ENCODE measurements at places on chromosomes 12 and 14. TPM values are rescaled to one million over a fixed set of nuclear protein-coding genes. Genes with fewer than 3 reads are reported as not detected.
A peak's percentile ranks its signal among the peaks of the same experiment; 100 is the strongest.

OR4E2 gene
- total RNA-seq, result not detected

KRT74 gene
- not detected for total RNA-seq

GAS2L3 gene
- total RNA-seq, result 3.5 TPM

GPR65 gene
- total RNA-seq, result 21.9 TPM

SERPINA6 gene
- total RNA-seq, result not detected

DDX23 gene
- total RNA-seq, result 154 TPM

PTPRR gene
- not detected for total RNA-seq

UNC79 gene
- total RNA-seq, result not detected

DNA sequence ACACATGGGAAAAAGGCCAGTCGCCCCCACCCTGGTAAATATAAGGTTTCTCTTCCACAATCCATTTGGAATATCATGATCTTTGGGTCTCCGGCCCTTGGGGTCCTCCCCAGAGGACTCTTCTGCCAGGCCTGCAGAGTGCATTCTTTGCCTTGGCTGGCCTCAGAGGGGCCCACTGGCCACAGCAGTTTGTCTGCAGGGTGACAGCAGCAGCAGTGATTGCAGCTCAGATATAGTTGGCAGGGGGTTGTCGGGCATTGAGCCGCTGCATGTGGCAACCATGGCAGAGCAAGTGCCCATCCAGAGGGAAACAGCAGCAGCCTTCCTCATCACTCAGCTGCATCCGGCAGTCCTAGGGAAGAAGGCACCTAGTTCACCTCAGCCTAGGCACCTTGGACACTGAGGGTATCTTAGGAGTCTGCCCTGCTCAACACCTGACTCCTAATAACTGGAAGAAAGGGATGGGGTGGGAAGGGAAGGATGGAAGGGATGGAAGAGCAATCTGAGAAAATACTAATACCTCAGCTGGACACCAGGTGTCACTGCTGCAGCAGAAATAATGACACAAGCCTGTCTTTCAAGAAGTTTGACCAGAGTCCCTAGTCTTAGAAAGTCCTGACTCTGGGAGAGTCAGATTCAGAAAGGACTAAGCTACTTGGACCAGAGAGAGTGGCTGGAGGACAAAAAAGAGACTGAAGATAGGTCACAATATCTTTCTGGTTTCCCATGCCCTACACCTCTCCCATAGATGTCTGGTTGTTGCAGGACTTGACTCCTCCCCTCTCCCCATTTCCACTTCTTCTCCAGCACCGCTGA is 8.9 kb downstream of the AJUBA start:
- peaks cover 7% of the 10 kb centered on the region for H3K27me3 ChIP-seq
- H3K4me3 ChIP-seq, result no peak overlapping the region
- DNase-seq, result peak; percentile 55
- no peak overlapping the region for H3K27ac ChIP-seq
- no peaks in the 10 kb centered on the region for H3K4me1 ChIP-seq

DNA sequence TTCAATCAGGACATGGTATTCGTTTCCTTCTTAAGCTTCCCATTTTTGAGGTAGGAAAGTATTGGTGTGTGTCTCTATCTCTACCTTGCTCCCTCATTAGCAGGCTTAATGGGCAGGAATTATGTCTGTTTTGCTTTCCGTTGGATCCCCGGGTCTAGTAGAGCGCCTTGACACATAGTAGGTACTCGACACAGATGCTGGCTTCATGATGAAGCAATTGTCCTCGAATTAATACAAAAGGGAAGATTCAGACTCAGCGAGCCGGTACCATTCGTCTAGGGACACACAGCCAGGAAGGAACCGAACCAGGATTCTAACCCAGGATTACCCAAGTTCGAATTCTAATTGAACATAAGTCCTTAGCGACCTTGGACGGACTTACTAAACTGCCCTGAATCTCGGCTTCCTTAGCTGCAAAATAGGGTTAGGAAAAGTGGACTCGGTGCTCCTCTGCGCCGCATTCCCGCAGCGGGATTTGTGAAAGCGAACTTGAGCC is 496 bp upstream of the ISCU start:
- H3K27me3 ChIP-seq, result no peaks in the 10 kb centered on the region
- peak overlapping the region; percentile 100 for H3K27ac ChIP-seq
- peak overlapping the region; percentile 100 for H3K4me3 ChIP-seq
- H3K36me3 ChIP-seq, result peaks cover 44% of the 10 kb centered on the region
- no peak for DNase-seq
- H3K4me1 ChIP-seq, result peaks cover 63% of the 10 kb centered on the region

DNA sequence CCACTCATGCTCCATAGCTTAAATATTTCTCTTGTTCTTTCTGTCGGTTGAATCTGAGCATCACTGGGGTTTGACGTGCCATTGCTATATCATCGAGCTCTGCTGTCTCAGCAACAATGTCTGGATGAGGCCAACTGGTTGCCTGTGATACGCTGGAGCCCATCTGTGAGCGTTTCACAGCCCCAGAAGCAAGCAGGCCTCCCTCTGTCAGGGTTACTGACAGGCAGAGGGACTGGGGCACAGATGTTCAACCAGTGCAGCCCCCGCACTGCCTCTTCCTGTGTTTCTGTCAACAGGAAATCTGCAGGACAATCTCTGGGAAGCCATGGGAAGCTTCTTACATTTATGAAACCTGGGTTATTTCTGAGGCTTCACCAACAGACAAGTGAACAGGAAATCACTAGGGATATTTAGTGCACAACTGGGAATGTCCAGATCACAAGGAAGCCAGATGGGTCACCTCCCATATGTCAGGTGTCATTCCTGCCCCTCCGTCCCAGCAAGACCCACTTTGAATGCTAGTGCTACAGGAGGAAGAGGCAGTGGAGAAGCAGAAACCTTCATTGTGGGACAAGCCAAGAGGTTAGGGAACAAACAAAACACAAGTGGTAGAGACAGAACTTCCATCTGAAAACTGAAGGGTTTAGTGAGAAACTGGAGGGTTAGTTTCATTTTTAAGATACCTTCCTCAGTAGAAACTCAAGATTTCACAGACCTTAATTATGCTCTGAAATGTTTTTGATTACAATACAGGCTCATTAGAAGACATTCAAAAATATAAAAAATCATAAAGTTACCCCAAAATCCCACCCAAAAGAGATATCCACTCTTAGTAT is 24.1 kb downstream of the DMAC2L start:
- peak overlapping the region; percentile 49 for H3K4me3 ChIP-seq
- DNase-seq, result no peak
- H3K27me3 ChIP-seq, result no peaks in the 10 kb centered on the region
- H3K36me3 ChIP-seq, result peaks cover 27% of the 10 kb centered on the region
- H3K27ac ChIP-seq, result peak overlapping the region; percentile 87

DNA sequence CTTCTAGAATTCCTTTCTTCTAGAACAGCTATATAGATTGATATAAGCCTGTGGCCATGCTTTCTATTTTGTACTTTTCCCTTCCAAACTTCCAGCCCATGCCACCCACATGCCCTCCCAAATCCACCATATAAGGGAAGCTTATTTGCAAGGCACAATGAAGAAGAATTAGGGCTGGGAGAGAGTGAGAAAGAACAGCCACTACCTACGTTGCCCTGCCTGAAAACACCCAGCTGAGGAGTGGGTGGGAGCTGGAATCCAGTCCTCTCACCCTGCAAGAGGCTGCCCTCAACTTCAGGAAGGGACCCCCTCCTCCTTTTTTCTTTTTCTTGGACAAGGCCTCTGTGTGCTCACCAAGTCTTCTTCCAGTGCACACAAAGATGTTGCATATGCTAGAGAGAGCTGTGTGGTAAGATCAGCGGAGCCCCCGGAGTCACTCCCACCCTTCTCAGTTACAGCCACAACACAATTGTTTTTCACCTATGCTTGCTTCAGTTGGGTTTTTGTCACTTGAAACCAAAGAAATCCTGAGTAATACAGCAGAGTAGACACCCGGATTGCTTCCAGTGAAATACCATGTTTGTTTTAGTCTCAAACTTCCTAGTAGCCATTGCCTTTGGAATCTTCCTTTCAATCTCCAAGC is 38.8 kb downstream of the CDKL1 start:
- peaks cover 20% of the 10 kb centered on the region for H3K4me1 ChIP-seq
- no peak for DNase-seq
- no peaks in the 10 kb centered on the region for H3K27me3 ChIP-seq
- no peak overlapping the region for H3K27ac ChIP-seq

DNA sequence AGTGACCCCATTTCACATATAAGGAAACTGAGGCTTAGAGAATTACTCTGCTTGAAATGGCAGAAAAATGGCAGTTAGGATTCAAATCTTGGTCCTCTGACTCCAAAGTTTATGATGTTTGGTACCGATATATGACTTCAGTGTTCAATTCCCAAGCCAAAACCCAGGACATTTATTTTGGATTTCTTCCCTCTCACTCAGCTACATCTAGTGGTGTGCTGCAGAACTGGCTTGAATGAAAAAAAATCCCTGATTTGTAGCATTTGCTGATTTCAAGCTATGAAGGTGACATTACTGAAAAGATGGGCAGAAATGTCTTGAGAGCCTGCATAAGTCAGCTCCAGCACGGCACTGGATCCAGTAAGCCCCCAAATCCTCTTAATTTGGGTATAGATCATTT is 106.4 kb downstream of the EFCAB11 start:
- no peak overlapping the region for H3K27ac ChIP-seq
- peaks cover 9% of the 10 kb centered on the region for H3K27me3 ChIP-seq
- no peaks in the 10 kb centered on the region for H3K4me1 ChIP-seq

GRCh38 chr14:41662780-41663472 is 56.2 kb downstream of the LRFN5 start:
- no peaks in the 10 kb centered on the region for H3K36me3 ChIP-seq
- H3K4me1 ChIP-seq, result no peaks in the 10 kb centered on the region
- no peak overlapping the region for H3K27ac ChIP-seq
- DNase-seq, result no peak

GRCh38 chr14:24802236-24802635 is 168.2 kb upstream of the GZMB start:
- H3K27me3 ChIP-seq, result peaks cover 10% of the 10 kb centered on the region
- H3K27ac ChIP-seq, result no peak overlapping the region
- peaks cover 5% of the 10 kb centered on the region for H3K4me1 ChIP-seq
- H3K36me3 ChIP-seq, result no peaks in the 10 kb centered on the region

GRCh38 chr14:104576232-104576969 is 3.2 kb upstream of the C14orf180 start:
- H3K27ac ChIP-seq, result no peak overlapping the region
- DNase-seq, result no peak
- H3K27me3 ChIP-seq, result no peaks in the 10 kb centered on the region
- no peak overlapping the region for H3K4me3 ChIP-seq
- no peaks in the 10 kb centered on the region for H3K36me3 ChIP-seq

DNA sequence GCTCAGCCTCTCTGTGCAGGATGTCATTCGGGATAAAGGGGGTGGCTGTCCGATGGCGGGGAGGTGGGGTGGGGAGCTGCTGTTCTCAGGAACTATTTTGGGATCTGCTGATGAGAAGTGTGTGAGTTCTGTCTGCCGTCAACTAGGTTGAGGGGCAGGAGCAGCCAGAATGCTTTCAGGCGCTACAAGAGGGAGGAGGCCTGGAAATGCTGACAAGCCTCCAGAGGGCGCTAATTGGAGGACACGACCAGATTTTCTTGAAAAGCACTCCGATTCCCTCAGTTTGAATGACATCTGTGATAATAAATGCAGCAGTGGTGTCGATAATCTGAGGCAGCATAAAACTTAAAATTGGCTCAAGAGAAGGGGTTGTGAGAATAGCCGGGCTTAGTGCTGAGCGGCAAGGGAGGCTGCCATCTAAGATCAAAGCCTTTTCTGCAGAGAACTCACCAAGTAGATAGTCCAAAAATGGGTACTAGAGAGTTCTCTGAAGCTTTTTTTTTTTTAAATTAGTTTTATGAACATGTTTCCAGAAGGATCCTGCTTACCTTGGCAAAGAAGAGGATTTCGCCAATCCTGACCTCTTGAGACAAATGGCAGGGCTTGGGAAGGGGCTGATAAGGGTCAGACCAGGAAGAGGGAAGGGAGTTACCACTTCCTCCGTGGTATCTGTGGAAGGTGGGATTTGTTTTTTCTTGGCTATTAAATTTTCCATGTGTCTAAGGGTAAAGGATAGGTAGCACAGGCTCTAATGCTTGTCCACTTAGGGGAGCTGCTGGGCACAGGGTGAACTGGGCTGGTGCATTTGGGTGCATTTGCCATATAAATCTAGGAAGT is 94.4 kb downstream of the CRACR2A start:
- H3K4me3 ChIP-seq, result no peak overlapping the region
- H3K36me3 ChIP-seq, result peaks cover 38% of the 10 kb centered on the region
- peak overlapping the region; percentile 47 for H3K27ac ChIP-seq
- peak; percentile 56 for DNase-seq

GRCh38 chr12:75323663-75324062 is 6.5 kb downstream of the CAPS2 start:
- H3K36me3 ChIP-seq, result no peaks in the 10 kb centered on the region
- DNase-seq, result no peak
- no peaks in the 10 kb centered on the region for H3K4me1 ChIP-seq

- peaks cover 22% of the 10 kb centered on the region for H3K36me3 ChIP-seq
- H3K4me3 ChIP-seq, result no peak overlapping the region
- peaks cover 10% of the 10 kb centered on the region for H3K4me1 ChIP-seq
- H3K27me3 ChIP-seq, result no peaks in the 10 kb centered on the region
Observed at GRCh38 chr14:89187501-89187900, 229.5 kb downstream of the FOXN3 start.

DNA sequence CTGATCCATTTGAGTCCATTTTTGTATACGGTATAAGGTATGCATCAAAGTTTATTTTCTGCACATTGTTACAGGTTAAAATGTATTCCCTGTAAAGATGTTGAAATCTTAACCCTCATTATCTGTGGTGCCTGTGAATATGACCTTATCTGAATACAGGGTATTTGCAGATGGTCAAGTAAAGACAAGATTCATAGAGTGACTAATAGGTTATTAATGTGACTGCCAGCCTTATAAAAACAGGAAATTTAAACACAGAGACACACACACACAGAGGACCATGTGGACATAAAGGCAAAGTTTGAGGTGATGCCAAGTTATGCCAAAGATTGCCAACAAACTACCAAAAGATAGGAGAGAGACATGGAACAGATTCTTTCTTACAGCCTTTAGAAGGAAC is 347.2 kb upstream of the DCN start:
- H3K4me3 ChIP-seq, result no peak overlapping the region
- peaks cover under 1% of the 10 kb centered on the region for H3K36me3 ChIP-seq
- no peaks in the 10 kb centered on the region for H3K27me3 ChIP-seq
- no peak for DNase-seq
- no peak overlapping the region for H3K27ac ChIP-seq

- H3K4me1 ChIP-seq, result no peaks in the 10 kb centered on the region
- no peak overlapping the region for H3K27ac ChIP-seq
- DNase-seq, result no peak
- H3K27me3 ChIP-seq, result no peaks in the 10 kb centered on the region
Observed at GRCh38 chr12:100593490-100593889, 20.0 kb downstream of the GAS2L3 start.

- no peak overlapping the region for H3K27ac ChIP-seq
- H3K27me3 ChIP-seq, result no peaks in the 10 kb centered on the region
- peaks cover 17% of the 10 kb centered on the region for H3K4me1 ChIP-seq
- DNase-seq, result no peak
- no peak overlapping the region for H3K4me3 ChIP-seq
Observed at GRCh38 chr14:51957950-51958349, 31.4 kb upstream of the RTRAF start.

DNA sequence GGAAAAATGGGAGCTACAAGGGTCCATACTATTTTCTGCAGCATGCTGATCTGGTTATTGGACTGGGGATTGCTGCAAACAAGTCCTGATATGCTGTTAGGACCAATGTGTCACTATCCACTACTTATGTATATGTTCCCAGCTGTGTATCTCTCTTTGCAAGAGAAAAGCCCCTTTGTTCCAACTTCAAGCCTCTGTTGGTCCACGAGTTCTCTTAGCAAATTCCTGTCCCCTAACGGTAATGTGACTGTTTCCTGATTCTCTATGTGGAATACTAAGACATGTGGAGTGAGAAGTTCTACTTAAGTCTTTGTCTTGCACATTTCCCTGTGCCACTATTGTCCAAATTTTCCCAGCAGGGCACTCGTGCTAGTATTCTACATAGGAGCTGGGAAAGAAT is 557.7 kb downstream of the FSCB start:
- H3K36me3 ChIP-seq, result no peaks in the 10 kb centered on the region
- H3K4me1 ChIP-seq, result no peaks in the 10 kb centered on the region
- no peak for DNase-seq
- no peak overlapping the region for H3K27ac ChIP-seq
